NCI-H526 treated with DMSO at 0.1 percent for 48 hours (cell line): ENCODE measurements at places on chromosomes 6 and 20.

GRCh38 chr6:151804585-151805285 lies 2.7 kb upstream of the ESR1 start:
- no peak for DNase-seq

- no peak for DNase-seq
Measured at GRCh38 chr6:43211955-43212354, 17.3 kb downstream of the DNPH1 start.

DNA sequence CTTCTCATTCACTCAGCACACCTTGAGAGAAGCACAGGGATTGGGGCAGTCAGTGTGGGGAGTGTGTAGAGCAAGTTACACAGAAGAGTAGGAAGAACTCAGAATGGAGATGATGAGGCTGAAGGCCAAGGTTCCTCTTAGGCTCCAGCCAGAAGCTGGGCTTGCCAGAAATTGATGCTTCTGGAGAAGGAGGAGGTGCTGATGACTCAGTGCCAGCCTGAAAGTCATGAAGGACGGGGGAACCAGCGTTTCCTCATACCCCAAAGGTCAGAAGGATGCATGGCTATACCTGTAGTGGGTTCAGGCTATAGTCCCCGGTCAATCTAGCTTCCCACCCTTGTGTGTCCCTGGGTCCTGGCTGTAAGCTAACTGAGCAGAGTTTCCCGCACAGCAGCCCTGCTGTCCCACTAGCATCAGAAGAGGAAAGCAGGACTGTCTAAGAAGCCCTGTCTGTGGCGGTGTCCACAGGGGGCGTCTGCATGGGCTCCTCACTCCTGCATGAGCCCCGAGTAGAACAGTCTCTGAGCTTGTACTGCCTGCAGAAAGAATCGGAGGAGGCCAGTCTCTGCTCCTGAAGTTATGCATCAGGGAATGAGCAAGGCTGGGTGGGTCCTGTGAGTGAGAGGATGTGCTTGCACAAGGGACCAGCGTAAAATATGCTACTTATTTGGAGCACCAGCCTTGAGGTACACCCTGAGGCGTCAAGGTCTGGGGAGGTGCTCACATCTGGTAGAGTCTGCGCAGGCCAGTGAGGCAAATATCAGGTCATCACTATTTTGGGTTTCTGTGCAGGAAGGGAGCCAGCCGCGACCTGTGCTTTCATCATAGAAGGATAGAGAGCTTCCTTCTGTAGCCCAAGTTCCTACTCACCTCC lies 148.5 kb downstream of the MRPL14 start:
- no peak for DNase-seq

- DNase-seq: no peak
Measured at GRCh38 chr6:140253096-140253495, 878.6 kb upstream of the CITED2 start.

- DNase-seq: no peak
Measured at GRCh38 chr6:116309001-116309400, 29.3 kb upstream of the TSPYL1 start.

DNA sequence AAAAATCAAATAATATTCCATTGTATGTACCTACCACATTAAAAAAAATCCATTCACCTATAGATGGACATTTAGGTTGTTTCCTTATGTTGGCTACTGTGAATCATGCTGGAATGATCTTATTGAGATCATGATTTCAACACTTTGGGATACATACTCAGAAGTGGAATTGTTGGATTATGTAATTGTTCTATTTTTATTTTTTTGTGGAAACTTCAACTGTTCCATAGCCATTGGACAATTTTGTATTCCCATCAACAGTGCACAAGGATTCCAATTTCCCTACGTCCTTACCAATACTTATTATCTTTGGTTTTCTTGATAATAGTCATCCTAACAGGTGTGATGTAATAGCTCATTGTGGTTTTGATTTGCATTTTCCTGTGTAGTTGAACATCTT lies 834.0 kb downstream of the MAFB start:
- DNase-seq: no peak

DNA sequence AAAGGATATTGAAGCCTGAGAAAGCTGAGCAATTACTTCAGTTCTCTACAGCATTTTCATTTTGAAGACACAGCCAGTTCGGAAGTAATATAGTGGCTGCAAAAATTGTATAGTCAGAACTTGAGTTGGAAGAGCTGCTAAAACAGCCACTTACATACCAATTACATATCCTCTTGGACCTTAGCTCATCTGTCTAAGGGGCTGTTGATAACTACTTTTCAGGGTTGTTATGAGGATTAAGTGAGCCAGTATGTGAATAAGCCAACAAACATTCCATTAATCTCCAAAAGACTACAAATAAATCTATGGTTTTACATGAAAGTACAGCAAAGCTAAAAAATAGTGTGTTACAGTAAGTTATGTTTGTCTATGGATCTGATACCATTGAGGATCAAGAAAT lies 59.7 kb downstream of the TMEM200A start:
- no peak for DNase-seq

- peak; percentile 76 for DNase-seq
Measured at GRCh38 chr6:147508042-147508865, at the start of gene SAMD5. Gene SAMD5, plus strand, starts transcription at chr6:147508690. Its CDS starts 239 bp downstream, at chr6:147508929.

- DNase-seq: no peak
Measured at GRCh38 chr20:61918548-61918947, 147.1 kb downstream of the TAF4 start.

GRCh38 chr6:81476881-81477280 lies 275.6 kb downstream of the TENT5A start:
- DNase-seq: no peak

- DNase-seq: no peak
Measured at GRCh38 chr6:19231878-19232561, 605.1 kb upstream of the ID4 start.

GRCh38 chr6:160167604-160168399 lies 46.2 kb downstream of the SLC22A1 start:
- DNase-seq: peak; percentile 56

- no peak for DNase-seq
Measured at GRCh38 chr6:140434761-140435160, 1060.3 kb upstream of the CITED2 start.

DNA sequence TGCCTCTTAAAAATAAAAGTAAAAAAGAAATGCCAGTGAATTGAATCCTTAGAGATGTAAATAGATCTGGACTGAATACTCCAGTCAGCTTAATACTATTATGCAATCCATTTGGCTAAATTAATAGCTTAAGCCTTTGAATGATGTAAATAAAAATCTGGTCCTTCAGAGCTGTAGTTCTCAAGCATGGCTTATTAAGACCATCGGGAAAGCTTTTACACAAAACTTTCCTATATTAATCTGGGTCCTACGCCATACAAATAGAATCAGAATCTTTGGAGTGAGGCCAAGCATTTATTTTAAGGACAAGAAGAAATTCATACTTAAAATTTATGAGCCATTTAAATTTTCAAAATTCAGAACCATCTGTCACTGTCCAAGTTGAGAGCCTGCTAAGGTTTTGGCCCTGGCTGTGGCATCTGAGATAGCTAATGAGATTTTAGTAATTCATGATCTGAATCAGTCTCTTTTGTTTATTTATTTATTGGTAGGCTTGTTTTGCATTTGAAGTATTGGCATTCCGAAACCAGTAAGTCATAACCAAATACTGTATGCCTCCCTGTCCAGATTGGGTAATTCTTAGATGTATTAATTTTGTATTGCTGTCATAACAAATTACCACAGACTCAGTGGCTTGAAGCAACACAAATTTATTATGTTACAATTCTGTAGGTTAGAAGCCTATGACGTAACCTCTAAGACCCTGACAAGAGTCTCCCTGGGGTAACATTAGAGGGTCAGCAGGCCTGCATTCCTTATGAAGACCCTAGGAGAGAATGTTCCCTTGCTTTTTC lies 228.1 kb upstream of the RAB32 start:
- DNase-seq: no peak

GRCh38 chr6:145960918-145961589 lies 3.1 kb downstream of the SHPRH start:
- DNase-seq: no peak

DNA sequence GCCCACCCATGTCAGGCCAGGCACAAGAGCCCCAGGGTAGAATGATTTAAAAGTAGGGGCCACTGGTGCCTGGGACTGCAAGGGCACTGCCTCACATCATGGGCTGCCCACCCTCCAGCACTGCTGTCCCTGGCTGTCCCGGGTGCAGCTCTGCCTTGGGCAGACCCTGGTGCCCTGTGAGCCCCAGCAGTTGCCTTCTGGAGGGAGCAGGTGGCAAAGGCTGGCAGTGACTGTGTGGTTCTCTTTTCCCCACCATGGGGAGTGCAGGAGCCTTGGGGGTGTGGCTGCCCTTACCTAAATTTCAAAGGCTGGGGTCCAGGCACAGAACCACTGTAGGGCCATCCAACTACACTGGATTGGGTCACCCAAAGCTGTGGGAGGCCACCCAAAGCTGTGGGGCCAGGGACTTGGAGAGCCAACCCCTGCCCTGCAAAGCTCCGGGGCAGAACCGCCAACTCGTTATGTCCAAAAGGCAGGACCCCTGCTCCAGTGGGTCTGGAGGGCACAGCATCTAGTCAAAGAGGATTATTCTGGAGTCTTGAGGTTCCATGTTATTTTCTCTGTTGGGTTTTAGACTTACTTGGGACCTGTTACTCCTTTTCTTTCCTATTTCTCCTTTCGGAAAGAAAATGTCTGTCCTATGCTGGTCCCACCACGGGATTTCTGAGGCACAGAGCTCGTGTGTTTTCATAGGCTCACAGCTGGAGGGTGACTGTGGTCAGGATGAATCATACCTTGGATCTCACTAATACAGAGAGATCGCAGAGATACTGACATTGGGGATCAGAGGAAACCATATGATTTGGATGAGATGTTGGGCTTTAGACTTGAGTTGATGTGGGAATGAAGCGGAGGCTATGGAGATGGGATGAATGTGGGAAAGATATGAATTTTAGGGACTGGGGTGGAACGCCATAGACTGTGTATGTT lies 65.3 kb downstream of the RAMACL start:
- DNase-seq: no peak

- no peak for DNase-seq
Measured at GRCh38 chr6:137977814-137978213, 110.8 kb downstream of the TNFAIP3 start.

- no peak for DNase-seq
Measured at GRCh38 chr6:30781743-30782424, 37.5 kb upstream of the IER3 start.

DNA sequence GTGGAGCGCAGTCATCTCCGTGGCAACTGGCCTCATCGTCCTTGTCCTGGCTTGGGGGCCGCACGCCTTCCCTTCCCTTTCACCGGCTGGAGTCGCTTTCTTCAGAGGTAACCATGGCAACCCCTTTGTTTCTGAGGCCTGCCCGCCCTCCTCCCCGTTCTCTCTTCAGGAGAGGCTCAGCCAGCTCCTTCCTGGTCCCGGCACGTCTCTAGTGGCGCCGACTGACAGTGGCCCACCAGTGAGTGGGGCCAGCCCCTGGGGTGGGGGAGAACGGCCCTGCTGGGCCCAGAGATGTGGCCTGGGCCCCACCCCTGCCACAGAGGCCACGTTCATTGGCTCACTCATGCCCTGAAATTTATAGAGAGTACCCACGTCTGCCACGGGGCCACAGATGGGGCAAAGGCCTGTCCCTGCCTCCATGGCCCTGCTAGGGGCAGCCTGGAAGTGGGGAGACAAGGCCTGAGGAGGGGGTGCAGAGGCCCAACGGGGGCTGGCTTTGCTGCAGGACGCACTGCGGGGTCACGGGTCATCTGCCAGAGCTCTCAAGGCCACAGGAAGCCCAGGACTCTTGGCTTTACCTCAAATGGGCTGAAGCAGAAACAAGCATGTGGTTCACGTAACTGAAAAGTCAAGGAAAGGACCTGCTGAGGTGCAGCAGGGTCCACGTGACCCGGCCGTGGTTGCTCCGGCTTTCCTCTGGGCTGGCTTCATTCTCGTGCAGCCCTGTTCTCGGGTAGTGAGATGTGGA lies 1.4 kb upstream of the OSBPL2 start:
- DNase-seq: no peak

DNA sequence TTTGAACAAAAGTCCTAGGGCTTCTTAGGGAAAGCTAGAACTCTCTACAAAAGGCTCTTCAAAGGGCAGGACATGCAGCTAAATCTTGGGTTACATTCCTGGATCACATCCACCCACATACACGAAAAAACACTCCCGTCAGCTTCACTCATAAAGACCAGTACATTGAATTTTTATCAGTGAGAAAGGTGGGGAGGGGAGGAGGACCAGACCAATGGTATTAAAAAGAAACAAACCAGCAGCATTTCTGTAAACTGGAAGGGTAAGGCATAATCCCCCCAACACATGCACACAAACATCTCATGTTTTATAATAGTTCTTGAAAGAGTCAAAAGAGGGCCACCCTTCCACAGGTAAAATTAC lies 31.6 kb downstream of the MYLK4 start:
- DNase-seq: no peak

DNA sequence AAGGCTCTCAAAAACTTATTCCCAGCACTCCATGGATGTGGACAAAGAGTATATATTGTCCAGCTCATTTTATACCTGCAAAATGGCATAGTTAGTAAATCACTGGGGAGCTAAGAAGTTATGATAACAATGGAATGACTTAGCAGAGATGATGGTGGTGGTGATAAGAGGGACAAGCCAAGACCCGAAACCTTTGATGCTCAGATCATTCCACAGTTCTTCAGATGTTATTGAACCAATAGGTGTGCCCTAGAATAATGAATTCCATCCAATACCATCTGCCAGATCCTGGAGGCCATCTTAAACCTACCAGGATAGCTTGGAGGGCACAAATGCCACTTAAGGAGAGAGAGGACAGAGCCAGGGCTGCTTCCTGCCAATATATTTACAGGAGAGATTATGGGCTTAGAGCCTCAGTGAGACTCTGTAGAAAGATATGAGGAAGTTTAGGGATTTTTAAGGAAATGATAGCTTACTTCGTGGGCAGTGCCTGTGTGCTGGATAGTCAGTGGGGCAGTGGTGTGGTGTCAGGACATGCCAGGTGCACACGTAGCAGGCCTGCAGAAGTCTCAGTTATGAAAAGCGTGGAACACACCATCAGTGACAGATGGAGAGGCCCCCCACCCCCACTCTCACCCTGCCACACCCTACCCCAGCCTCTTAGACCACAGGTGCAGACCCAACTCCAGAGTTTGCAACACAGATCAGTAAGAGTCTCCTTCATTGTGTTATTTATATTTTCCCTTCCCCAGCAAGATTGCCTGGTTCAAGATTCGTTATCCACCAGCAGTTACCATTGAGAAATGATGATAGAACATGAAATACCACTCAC lies 209.7 kb upstream of the SUPT3H start:
- DNase-seq: no peak

DNA sequence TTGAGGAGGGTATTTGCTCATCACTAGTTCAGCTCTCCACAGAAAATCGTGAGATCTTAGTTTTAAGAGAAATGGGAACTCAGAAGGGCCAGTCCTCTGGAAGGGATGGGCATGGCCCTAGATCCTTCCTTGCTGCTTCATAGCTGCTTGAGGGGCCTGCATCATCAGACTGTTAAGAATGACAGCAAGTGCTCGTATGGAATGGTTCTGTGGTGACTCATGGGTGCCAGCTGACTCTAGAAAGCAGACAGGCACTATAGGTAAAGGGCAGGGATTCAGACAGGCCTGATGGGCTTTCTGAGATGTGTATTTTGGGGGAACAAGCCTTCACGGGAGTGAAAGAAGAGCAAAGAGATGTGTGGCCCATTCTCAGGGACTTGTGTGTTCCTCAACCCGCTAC lies 90.8 kb downstream of the MYLK4 start:
- DNase-seq: no peak

- no peak for DNase-seq
Measured at GRCh38 chr20:12067686-12068085, 150.0 kb downstream of the BTBD3 start.

- DNase-seq: no peak
Measured at GRCh38 chr20:54133434-54134427, 40.1 kb downstream of the CYP24A1 start.
